Renal pelvis (tissue), 12 donors: ENCODE measurements at places on chromosomes 16 and 17. TPM values are rescaled to one million over a fixed set of nuclear protein-coding genes. Genes with fewer than 3 reads are reported as not detected.
A peak's percentile ranks its signal among the peaks of the same experiment; 100 is the strongest.

DNA sequence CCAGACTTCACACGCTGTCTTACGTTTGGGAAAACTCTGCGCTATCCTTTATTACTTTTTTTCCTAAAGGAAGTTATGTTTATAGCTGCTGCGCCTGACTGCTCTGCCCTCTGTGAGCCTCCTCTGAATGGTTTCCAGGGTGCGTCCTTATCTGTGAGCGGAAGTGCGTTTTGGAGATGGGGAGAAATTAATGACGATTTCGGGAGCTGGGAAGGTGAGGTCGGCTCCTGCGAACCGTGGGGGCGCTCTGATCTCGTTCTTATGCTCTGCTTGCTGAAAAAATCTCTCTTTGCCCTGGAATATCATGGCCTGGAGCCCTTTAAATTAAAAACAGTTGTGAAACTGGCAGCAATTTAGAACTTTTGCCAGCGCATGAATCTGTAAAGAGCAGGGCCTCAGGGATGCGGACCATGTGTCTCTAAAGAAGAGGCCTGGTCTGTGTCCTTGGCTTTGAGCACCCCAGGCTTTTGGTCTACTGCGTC is 135.7 kb upstream of the ZFHX3 start:
- DNase-seq: no peak

DNA sequence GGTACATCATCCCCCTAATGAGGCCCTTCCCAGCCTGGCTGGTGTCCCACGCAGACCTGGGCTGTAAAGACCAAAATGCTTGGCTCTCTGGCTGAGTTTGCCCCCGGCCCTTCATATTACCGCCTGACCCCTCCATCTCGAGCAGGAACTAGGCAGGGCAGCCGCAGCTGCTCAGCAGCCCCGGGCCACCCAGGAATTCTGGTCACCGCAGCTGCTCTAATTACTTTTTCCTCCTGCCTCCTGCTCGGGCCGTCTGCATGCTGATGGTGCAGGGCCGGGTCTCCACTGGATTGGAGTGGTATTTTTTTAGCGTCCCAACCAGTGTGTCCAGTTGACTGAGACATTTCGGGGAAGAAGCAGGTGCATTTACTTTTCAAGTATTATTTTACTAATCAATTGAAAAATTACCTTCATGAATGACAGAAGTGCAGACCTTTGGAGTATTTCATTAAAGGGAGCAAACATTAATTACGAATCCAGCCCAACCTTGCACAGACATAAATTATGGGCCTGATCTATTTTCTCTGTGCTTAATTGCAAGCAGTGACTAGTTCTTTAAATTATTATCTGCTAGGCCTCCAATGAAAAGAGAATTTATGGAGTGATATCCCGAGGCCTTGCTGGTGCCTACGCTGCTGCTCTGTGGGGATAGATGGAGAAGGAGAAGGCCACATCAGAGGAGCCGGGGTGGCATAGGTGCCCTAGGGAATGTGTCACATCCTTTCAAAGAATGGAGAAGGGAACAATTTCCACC is 176.2 kb downstream of the CYLD start:
- DNase-seq: no peak

- no peak for DNase-seq
Measured at GRCh38 chr17:75637143-75637538, 3.9 kb downstream of the SMIM5 start.

GRCh38 chr16:78748220-78748929 is 648.9 kb downstream of the WWOX start:
- peak; percentile 29 for DNase-seq

- DNase-seq: peak; percentile 48
Measured at GRCh38 chr17:42459256-42459800, 650 bp downstream of the ATP6V0A1 start.

DNA sequence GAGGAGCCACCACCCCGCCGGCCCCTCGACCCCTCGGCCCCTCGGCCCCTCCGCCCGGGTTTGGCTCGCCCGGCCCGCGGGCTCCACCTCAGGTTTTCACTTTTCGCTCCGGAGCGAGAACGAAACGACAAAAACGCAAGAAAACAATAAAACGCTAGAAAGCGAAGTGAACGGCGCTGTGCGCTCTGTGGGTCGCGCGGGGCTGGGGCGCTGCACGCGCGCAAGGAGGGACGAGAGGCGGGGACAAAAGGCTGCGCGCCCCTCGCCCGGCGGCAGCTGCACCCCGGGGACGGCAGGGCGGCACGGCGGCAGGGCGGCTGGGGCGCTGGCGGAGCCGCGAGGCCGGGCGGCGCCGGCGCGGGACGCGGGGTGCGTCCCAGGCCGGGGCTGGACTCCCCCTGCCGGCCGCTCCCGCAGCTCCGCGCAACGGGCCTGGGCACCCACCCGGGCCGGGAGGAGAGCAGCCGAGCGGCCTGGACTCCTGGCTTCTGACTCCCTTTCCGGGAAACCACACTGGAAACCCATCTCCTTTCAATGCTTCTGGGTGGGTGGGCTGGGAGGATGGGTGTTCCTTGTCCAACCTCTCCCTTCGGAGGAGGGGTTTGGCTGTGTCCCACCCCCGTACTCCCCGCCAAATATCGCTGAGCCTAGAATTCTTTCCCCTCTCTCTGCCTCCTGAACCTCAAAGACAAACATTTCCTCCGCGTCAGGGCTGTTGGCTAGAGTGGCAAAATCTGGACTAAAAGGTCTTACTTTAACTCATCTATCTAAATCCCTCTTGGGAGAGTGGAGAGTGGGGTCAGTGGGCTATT is 9.9 kb downstream of the TBX2 start:
- no peak for DNase-seq

DNA sequence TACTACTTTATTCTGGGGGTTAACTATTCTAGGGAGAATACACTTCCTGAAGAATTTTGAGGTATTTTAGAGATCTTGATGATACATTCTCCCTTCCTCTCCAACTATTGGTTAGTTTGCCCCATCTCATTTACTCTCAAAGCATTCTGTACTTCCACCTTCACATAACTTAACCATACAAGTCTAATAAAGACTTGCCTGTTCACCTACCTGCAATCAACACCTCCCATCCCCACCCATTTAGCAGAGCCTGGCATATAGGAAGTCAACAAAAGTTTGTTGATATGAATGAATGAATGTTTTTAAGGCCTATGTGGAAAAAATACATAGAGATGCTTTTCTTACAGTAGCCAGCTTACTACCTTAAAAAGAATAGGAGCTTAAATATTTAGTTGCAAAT is 50.8 kb downstream of the MYO1D start:
- DNase-seq: no peak

- DNase-seq: no peak
Measured at GRCh38 chr17:61659437-61659836, 68.4 kb upstream of the NACA2 start.

- no peak for DNase-seq
Measured at GRCh38 chr17:83203073-83203471, 123.7 kb downstream of the METRNL start.

GRCh38 chr17:11557727-11558452 is 40.4 kb upstream of the DNAH9 start:
- no peak for DNase-seq

DNA sequence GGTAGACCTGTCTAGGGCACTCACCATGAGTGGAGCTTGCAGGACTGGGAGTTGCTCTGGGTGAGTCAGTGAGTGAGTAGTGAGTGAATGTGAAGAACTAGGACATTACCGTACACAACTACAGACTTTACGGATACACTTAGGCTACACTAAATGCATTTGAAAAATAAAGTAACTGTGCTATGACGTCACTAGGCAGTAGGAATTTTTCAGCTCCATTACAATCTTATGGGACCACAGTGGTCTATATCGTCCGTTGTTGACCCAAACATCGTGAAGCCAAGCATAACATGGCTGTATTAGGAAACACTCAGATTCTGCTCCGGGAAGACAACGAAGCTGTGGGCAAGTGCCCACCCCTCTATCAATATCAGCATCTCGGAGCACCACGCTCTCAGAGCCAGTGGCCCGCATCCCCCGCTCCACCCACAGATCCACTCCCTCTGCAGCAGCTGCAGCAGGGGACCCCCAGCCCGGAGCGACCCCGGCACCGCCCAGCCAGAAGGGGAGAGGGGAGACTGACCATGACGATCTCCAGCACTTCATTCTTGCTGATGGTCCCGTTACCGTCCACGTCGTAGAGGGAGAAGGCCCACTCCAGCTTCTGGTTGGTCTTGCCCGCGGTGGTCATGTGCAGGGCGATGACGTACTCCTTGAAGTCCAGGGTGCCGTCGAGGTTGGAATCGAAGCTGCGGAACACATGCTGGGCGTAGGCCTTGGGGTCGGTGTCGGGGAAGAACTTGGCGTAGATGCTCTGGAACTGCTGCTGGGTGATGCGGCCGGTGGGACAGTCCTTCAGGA is 594 bp downstream of the RCVRN start:
- no peak for DNase-seq

GRCh38 chr16:9072806-9073341 is 18.6 kb upstream of the HAPSTR1 start:
- no peak for DNase-seq

DNA sequence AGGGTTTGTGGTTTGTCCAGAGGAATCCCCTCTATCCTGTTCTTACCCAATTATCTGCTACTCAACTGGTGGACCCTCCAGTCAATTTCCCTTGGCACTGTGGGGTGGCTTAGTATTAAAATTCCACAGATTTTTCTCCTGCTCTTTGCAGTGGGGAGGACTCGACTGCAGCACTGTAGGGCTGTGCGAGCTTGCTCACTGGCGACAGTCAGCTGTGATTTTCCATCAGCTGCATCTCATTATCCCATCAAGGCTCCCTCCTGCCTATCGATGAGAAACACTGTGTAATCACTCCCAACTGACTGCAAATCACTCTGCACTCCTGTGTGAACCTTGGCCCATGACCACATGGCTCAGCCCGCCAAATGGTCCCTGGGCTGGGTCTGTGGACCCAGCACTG is 90.5 kb upstream of the MAF start:
- DNase-seq: no peak

DNA sequence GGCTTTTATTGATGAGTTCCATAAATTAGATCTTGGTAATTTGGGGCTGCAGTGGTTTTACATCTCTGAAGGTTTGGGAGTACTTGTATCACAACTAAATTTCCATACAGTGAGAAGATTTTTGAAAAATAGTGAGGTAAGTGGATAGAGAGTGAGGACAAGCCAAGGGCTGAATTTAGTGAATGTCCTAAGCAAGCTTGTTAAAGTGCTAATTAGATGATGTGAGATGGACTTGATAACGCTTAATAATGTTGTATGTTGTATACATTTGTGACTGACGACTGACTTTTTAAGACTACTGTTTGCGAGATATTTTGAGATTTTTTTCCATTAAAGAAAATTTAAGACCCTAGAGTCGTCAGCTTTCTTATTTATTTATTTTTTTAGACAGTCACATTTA is 3.9 kb downstream of the NFATC3 start:
- no peak for DNase-seq

DNA sequence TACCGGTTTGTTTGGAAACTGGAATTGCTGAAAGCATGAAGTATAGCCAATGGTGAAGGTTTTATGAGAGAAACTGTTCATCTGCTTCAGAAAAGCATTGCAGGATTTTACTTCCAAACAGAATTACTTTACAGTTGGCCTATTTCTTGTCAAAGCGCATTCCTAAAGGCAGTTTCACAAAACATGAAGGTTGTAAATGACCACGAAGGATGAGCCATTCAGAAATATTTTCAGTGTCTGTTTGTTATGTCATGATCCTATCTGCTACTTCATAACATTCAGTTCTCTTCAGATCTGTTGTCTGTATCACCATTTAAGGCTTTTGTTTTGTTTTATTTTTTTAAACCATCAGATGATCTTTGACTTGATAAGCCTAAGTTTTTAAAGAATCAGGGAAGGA is 45.7 kb downstream of the AATF start:
- no peak for DNase-seq

- no peak for DNase-seq
Measured at GRCh38 chr17:77728871-77729270, 229.6 kb upstream of the TNRC6C start.

DNA sequence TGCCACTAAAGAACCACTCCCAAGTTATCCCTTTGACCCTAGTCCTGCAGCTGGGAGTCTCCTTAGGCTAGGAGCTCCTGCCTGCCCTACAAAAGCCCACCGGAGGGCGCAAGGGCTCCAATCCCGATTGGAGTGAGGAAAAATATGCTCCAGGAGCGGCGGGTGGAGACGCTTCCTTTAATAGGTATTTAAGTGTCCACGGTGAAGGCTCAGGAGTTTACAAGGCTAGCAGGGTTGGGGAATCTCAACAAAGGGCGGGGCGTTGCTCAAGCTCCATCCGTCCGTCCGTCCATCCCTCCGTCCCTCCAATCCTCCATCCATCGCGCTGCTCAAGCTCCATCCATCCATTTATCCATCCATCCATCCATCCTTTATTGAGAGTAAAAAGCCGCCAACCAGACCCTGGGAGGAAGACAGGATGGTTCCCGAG is 556 bp upstream of the SPNS1 start:
- peak; percentile 62 for DNase-seq

DNA sequence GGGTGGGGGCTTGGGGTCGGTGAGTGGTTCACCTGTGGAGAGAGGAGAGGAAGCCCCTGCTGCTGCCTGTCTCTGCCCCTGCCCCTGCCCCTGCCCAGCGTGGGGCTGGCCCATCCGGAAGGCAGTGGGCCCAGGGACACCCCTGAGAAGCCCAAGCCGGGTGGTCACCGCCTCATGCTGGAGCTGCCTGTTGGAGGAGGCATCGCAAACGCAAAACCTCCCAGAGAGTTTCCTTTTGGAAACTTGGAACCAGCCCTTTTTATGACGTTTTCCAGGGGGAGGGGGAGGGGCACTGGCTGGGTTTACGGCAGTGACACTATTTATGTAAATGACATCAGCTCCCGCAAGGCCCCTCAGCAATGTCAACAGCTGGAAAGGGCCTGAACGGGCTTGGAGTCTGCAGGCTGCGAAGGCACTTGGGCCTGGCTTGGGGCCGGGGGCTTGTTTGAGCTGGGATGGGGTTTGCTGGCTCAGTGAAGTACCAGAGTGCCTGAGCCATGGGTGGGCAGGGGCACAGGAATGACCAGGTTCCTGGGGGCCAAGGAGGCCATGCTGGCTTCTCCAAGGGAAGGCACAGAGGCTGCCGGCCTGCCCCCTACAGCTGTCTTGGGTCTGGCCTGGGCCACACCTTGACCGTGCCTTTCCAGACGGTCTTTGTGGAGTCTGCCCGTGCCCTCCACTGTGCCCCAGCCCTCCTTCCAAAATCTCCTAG is 219.5 kb downstream of the NTN1 start:
- peak; percentile 87 for DNase-seq

GRCh38 chr17:7237761-7238419 is 1.4 kb downstream of the PHF23 start:
- DNase-seq: no peak

GRCh38 chr16:84455031-84455430 is 49.4 kb downstream of the MEAK7 start:
- DNase-seq: no peak

APOBR gene
- 0.91 TPM for polyA plus RNA-seq

GPR179 gene
- 0.10 TPM for polyA plus RNA-seq

ABCC3 gene
- 22.2 TPM for polyA plus RNA-seq

SLC16A11 gene
- 0.75 TPM for polyA plus RNA-seq

USP31 gene
- polyA plus RNA-seq: 6.0 TPM

TBC1D3H gene
- polyA plus RNA-seq: not detected

DLX4 gene
- polyA plus RNA-seq: 0.62 TPM
